ENCODE measurements at places on chromosomes 12 and 14.

DNA sequence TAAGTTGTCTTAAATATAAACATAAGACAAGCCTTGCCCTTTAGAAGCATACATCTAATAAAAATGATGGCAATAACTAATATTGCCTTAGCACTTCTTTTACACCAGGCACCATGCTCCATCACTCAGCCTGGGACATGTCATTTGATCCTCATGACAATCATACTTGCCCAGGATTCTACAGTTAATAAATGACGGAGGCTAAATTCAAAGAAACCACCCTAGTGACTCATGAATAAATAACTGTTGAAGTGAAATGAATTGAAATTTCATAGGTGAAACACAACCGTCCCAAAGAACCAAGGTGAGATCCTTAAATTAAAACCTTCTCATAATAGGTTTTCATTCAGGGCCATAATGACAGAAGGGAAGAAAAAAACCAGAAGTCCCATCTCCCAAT is 89.5 kb downstream of the GRIN2B start:
- DNase-seq, result no peak

GRCh38 chr14:80313806-80314205 is 102.5 kb upstream of the DIO2 start:
- DNase-seq, result no peak

- DNase-seq, result no peak
Measured at GRCh38 chr12:30447061-30447750, 248.5 kb downstream of the IPO8 start.

DNA sequence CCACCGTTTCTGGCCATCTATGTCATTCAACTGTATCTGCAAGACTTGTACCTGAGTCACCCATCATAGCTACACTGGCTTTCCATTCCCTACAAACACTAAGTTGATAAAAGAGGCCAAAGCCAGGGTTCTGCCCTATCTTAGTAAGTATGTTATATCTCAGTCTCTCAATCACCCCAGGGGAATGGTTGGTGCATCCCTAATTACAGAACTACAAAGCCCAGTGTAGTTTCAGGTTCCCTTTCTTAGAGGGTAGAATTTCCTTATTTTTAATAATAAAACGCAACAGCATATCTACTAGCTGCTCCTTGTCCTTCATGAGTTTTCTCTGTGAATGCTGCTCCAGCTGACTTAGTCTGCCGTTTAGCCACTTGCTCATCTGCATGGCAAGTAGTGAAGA is 57.6 kb downstream of the ST8SIA1 start:
- DNase-seq, result no peak

DNA sequence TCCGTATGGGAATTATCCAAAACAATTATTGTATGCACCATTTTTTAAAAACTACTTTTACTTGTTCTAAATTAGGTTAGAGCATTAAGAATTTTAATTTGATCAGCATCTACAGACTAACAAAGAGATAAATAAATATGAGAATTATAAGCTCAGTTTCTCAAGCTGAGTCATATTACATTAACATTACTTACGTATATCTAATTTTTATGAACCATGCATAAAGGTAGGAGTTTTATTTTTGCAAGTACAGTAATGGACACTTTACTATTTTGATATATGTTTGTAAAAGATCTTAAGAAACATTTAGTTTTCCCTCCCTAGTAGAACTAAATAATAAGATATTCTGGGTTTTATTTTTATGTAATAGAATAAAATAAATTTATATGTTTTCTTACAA is 410.1 kb downstream of the TMEM117 start:
- DNase-seq, result no peak

GRCh38 chr14:33754261-33754660 is 196.6 kb downstream of the EGLN3 start:
- no peak for DNase-seq

GRCh38 chr14:105169776-105170655 is 1.4 kb upstream of the JAG2 start:
- DNase-seq, result no peak

- DNase-seq, result no peak
Measured at GRCh38 chr12:114682106-114682784, 1.7 kb downstream of the TBX3 start.

DNA sequence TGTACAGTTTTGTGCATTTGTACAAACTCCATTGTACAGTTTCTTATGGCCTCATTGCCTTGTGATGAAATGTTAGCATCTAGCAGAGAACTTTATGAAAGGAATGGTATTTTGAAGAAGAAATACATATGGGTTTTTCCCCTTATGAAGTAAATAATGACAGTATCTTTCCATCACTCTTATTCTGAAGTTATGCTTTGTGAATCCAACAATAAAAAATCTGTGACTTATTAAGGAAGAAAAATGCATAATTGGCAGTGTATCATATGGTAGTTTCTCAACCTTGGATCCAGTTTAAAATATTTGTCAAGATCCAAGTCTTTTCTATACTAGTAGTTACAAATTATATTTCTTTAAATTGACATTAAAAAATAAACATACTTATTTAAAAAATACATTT is 859.1 kb upstream of the FLRT2 start:
- DNase-seq, result no peak

DNA sequence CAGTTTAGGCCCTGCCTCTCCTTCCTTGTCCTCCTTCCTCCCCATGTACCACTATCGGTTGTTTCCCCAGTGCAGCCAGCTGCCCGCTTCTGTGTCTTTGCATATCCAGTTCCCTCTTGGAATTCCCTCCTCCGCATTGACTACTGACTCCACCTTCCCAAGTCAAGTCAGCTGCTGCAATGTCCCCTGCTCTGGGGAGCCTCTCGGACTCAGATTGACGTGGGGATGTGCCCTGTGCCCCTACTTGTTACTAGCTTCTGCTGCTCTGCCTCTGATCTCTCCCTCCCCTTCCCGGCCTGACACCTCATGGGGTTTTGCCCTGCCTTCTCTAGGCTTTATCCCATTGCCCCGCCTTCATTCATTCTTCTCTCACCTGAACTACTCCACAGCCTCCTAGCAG is 2.1 kb upstream of the CD9 start:
- no peak for DNase-seq

GRCh38 chr14:76337635-76338545 is 38.0 kb upstream of the ESRRB start:
- no peak for DNase-seq

GRCh38 chr12:116183741-116184141 is 93.8 kb downstream of the MED13L start:
- DNase-seq, result no peak

DNA sequence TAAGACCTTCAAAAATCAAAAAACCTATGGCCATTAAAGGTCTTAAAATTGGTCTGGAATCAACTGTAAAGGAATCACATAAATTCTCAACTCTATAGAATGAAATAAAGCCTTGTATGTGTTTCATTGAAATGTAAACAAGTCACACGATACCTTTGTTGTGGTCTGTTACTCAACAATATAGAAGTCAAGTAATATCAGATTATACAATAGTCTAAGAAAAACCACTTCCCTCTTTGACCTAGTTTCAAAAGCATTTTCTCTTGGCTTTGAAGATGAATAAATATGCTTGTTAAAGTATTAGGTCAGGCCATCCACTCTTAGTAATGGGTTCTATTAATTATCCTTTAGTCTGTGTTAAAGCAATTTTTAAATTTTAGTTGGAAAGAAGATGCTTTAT is 79.8 kb upstream of the DIO2 start:
- no peak for DNase-seq

DNA sequence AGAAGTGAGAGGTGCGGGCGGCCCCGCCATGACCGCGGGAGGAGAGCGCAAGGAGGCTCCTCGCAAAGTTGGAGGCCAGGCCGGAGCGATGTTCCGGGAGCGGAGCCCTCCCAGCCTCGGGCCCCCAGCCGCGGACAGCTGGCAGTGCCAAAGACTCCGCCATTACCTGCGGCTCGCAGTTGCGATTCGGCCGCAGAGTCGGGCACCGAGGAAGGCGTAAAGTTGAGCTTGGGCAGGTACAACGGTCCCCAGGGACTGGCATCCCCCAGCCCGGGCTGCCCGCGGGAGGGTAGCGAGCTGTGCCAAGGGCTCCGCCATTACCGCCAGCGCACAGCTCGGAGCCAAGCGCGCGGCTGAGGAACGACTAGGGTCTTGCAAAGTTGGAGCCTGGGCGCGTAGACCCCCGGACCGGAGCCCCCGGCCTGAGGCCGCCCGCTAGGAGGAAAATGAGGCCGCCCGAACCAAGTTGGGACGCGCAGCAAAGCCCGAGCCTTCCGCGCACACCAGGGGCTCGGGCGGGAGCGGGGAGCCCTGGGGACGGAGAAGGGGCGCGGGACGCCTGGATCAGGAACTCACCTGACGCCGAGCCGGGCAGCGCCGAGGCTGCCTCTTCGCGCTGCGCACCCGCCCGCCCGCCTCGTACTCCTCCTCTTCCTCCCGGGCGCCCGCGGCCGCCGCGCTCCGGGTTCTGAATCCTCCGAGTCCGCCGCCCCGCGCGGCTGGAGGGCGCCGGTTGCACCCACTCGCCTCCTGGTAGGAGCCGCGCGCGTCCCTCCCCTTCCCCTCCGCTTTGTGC is 677 bp downstream of the NOS1 start:
- DNase-seq, result no peak

DNA sequence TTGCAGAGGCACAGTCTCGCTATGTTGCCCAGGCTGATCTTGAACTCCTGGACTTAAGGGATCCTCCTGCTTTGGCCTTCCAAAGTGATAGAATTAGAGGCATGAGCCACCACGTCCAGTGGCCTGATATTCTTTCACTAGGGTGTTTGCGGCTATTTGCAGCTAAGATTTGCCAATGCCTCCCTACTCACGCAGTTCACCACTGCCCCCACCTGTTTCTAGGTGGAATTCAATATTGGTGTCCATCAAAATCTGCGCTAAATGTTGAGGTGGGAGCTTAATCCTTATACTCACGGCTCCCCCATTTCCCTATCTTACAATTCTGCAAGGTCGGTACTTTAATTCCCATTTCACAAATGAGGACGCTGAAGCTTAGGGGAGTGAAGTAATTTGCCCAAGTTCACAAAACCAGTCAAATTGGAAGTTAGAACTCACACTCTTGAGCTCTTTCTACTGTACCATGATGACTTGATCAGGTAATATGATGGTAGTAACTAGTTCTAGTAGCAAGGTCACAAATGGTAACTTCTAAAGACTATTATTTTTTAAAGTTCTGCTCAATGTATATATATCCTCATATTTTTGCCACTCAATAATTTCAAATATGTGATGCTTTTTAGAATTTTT is 22.1 kb upstream of the LRRC9 start:
- DNase-seq, result no peak

- no peak for DNase-seq
Measured at GRCh38 chr12:45483571-45483970, 245.9 kb upstream of the ARID2 start.

DNA sequence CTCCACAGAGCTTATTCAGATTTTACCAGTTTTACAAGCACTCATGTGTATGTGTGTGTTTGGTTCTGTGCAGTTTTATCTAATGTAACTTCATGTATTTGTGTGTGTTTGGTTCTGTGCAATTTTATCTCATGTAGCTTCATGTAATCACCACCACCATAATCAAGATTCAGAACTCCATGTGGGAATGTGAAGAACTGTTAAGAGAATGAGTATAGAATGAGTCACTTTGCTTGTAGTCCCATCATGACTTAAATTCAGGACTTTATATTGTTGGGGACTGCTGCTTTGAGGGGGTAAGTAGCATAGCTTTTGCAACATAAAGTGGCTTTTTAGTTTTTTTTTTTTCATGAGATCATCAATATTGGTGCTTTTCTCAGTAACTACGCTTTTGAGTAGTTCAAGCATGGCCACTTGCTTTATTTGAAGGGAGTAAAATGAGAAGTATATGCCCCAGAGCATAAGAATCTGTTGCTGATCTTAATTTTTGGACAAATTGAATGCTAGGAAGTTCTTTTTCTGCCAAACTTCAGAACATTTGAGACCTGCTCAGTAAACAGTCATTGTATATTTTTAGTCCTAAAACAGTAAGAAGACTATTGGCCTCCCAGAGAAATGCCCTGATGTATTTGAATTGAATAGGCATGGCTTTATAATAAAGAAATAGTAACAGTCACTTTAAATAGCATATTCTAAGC is 28.8 kb downstream of the PROX2 start:
- no peak for DNase-seq

GRCh38 chr12:7346551-7347225 is 42.8 kb downstream of the ACSM4 start:
- no peak for DNase-seq

DNA sequence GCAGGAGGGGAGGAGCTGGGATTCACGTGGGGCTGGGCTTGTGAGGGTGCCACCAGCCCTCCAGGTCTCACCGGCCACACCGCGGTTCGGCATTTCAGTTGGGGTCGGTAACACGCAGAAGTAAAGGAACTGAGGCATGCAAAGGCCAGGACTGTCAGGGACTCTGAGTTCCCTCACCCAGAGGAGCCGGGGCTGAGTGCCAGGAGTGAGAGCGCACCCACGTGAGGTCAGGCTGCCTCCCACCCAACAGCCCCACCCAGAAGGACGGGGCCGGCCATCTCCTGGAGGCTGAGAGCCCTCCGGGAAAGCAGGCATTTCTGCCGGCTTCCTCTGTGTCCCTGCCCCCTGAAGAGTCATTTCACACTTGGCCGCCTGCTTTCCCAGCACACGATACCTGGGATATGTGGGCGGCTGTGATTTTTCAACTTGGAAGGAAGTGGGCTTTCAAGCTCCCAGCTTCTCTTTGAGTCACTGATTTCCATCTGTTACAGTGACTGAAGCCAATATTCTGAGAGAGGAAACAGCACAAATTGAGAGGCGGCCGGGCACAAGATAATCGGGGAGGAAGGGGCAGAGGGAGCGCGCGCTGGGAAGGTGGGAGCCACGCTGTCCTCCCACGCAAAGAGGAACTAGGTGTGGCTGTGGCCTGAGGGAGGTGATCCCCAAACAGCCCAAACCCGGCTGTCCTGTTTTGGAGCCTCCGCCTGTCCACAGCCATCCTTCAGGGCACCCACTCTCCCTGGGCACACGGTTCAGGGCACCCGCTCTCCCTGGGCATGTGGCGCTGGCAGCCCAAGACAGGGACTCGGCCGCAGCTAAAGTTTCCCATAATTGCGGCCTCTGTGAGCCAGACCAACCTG is 19.0 kb downstream of the GALNT9 start:
- DNase-seq, result no peak

DNA sequence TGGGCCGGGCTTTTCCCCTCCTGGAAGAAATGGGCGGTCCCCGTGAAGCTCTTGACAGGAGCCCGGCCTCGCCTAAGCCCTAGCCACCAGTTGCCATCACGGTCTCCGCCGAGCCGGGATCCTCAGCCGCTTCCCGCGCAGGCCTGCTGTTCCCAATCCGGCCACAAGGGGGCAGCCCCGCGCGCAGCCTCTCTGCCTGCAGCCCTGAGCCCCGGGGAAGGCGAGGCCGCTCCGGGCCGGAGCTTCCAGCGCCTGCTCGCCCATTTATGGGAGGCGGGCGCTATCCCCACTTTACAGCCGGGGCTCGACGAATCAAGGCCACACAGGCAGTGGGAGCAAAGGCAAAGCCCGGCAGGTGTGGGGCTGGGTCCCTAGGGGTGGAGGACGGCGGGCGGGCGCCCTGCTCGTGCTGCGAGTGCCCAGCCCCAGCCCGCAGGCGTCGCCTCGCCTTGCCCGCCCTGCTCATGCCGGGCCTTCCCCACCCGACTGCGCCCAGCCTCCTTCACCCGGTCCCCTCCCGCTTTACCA is 61.5 kb downstream of the LGMN start:
- peak; percentile 71 for DNase-seq

- no peak for DNase-seq
Measured at GRCh38 chr12:5923751-5924150, 21.3 kb downstream of the ANO2 start.
